GM23248 (cell line): ENCODE measurements at places on chromosomes 4 and X.

DNA sequence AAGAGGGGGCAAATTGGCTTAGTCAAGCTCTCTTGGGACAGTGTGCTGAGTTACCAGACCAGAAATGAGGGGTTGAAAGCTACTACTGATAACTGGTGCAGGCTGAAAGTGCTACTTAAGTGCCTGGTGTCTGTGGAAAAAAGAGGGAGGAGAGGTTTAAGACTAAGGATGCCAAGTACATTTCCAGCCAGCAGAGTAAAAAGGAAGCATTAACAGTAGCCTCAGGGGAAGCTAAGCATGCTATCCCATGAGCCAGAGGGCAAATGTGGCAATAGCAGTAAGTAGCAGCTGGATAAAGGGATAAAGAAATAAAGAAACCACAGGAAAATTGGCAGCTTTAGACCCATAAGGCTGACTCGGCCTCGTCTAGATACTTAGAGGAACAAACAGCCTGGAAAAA lies 196.3 kb upstream of the MAB21L2 start:
- peaks cover 19% of the 10 kb centered on the region for H3K4me1 ChIP-seq
- DNase-seq, result peak; percentile 95

- H3K4me1 ChIP-seq, result no peaks in the 10 kb centered on the region
- H3K4me3 ChIP-seq, result no peak overlapping the region
- peak; percentile 23 for DNase-seq
- no peaks in the 10 kb centered on the region for H3K27me3 ChIP-seq
Measured at GRCh38 chr4:54392479-54392878, 163.4 kb downstream of the PDGFRA start.

DNA sequence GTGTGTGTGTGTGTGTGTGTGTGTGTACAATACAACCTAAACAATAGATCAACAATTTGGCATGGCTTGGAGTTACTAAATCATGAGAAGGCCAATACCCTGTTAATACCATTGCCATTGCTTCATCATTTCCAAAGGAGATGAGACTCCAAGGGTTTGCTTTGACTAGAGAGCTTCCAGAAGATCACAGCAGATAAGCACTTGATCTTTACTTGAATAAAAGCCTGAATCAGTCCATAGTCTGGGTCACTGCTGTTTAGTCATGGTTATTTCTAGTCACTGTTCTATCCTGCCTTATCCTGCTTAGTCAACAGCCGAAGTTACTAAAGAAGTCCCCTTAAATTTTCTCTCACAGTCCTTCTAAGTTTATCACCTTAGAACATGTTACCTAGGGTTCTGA lies 58.2 kb downstream of the RAB40AL start:
- peak; percentile 78 for DNase-seq
- peaks cover 12% of the 10 kb centered on the region for H3K4me1 ChIP-seq
- no peak overlapping the region for H3K4me3 ChIP-seq

- H3K36me3 ChIP-seq, result no peaks in the 10 kb centered on the region
- no peak overlapping the region for H3K4me3 ChIP-seq
- no peaks in the 10 kb centered on the region for H3K27me3 ChIP-seq
- no peak overlapping the region for H3K27ac ChIP-seq
Measured at GRCh38 chrX:119028733-119029330, 44.0 kb upstream of the CT47C1 start.

- peak overlapping the region; percentile 48 for H3K27ac ChIP-seq
- H3K4me1 ChIP-seq, result peaks cover 44% of the 10 kb centered on the region
- peak; percentile 53 for DNase-seq
- no peaks in the 10 kb centered on the region for H3K36me3 ChIP-seq
- no peaks in the 10 kb centered on the region for H3K27me3 ChIP-seq
Measured at GRCh38 chrX:10615931-10616774, 4.2 kb downstream of the MID1 start.

DNA sequence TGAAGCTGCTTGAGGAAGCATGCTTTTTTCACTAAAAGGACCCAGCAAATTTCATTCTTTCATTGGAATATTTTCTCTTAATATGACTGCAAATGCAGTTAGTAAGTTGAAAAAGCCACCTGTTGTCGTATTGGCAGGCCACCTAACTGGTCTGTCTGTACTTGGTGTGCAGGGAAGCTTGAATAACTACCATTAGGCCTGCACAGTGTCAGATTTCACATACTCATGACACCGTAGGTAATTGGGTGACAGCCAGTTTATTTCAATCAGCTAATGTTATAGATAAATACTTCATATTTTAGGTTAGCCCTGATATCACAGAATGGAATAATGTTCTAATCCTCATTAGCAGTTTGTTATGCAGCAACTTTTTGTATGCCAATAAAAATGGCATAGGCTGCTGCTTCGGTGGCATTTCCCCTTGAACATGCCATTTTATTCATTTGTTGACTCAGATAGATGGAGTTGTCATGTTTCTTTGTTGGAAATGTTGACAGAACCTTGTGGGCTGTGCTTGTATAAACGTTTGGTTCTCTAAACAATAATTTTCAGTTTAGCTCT lies 173.7 kb downstream of the RPA4 start:
- H3K4me3 ChIP-seq, result no peak overlapping the region
- no peaks in the 10 kb centered on the region for H3K36me3 ChIP-seq
- no peak overlapping the region for H3K27ac ChIP-seq

GRCh38 chr4:8046925-8047541 lies 107.4 kb upstream of the AFAP1 start:
- H3K4me3 ChIP-seq, result no peak overlapping the region
- no peak overlapping the region for H3K27ac ChIP-seq
- H3K27me3 ChIP-seq, result peaks cover 38% of the 10 kb centered on the region
- no peaks in the 10 kb centered on the region for H3K4me1 ChIP-seq

- H3K27ac ChIP-seq, result peak overlapping the region; percentile 80
- no peaks in the 10 kb centered on the region; the same call in 1 of the 2 replicates for H3K36me3 ChIP-seq
- H3K4me3 ChIP-seq, result peak overlapping the region; percentile 42
- H3K4me1 ChIP-seq, result peaks cover 19% of the 10 kb centered on the region
Measured at GRCh38 chr4:726838-727237, 21.2 kb downstream of the PCGF3 start.

DNA sequence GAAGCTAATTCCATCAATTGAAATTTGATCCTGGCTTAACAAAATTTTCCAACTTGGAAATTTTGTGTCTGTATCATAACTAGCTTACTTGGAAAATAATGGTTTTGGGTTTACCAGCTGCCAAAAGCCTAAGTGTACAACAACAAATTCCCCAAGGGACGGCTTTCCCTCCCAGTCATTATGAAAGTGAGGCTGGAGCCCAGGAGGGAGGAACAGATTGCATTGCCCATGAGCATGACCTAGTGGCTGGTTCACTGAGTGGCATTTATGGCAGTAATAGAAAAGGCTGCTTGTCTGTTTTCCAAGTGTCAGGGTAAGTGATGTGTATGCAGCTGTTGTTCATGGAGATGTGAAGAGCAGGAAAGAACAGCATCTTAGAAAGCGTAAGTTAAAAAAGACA lies 70.8 kb upstream of the HHIP start:
- H3K4me1 ChIP-seq, result peaks cover 18% of the 10 kb centered on the region
- DNase-seq, result peak; percentile 30
- no peak overlapping the region for H3K27ac ChIP-seq

DNA sequence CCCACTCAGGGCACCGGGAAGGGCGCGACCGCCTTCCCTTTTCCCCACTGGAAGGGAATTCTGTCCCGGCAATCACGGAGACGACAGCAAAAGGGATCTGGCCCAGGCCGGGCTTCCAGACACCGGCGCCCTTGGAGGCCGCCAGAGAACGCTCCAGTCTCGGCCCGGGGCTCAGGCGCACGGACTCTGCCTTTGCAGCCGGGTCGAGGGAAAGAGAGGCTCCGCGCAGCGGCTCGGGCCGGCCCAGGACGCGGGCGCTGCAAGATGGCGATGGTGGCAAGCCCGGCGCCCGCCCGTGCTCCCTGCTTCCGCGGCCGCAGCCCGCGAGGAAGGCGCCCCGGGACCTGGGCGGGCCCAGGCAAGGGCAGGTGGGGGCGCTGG lies 1.1 kb downstream of the CTBP1 start:
- H3K4me3 ChIP-seq, result peak overlapping the region; percentile 90
- H3K36me3 ChIP-seq, result no peaks in the 10 kb centered on the region
- H3K27ac ChIP-seq, result peak overlapping the region; percentile 80
- no peak for DNase-seq
- H3K27me3 ChIP-seq, result no peaks in the 10 kb centered on the region
- H3K4me1 ChIP-seq, result peaks cover 13% of the 10 kb centered on the region; the same call in 1 of the 2 replicates

DNA sequence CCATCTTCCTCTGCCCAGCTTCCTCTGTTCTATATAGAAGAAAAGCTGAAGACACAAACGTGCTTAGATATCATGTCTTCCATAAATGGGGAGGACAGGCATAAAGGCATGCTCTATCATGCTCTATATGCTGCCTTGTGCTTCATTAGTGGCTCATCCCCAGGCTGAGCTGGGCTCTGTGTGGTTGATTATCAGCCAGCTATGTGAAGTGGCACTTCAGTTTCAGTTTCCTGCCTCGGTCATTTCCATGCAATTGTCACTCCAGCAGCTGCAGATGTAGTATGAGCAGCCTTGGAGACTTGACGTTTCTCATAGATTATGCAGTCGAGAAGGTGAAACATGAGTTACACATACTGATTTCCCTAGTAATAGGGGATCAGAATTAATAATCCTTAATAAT lies 106.2 kb downstream of the SYTL5 start:
- no peak overlapping the region for H3K4me3 ChIP-seq
- H3K27ac ChIP-seq, result no peak overlapping the region
- DNase-seq, result no peak
- H3K4me1 ChIP-seq, result no peaks in the 10 kb centered on the region

DNA sequence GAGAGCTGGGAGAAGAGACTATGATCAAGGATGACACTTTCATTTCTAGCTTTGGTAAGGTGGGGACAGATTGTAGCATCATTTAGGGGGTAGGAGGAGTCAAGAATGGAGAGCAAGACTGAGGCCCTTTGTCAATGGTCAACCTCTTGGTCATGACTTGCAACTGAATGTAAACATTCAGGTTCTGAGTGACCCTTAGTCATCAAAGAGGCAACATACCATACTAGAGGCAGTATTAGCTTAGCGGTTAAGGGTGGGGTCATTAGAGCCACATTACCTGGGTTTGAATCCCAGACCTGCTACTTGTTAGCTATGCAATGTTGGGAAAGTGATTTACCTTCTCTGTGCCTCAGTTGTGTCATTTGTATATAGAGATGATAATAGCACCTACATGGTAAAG lies 76.5 kb downstream of the MED28 start:
- no peak overlapping the region for H3K27ac ChIP-seq
- H3K4me1 ChIP-seq, result no peaks in the 10 kb centered on the region
- H3K36me3 ChIP-seq, result no peaks in the 10 kb centered on the region
- no peaks in the 10 kb centered on the region for H3K27me3 ChIP-seq

- H3K4me3 ChIP-seq, result no peak overlapping the region
- no peak overlapping the region for H3K27ac ChIP-seq
- no peaks in the 10 kb centered on the region for H3K36me3 ChIP-seq
- no peaks in the 10 kb centered on the region for H3K27me3 ChIP-seq
Measured at GRCh38 chr4:205097-205756, 80.9 kb downstream of the ZNF718 start.

DNA sequence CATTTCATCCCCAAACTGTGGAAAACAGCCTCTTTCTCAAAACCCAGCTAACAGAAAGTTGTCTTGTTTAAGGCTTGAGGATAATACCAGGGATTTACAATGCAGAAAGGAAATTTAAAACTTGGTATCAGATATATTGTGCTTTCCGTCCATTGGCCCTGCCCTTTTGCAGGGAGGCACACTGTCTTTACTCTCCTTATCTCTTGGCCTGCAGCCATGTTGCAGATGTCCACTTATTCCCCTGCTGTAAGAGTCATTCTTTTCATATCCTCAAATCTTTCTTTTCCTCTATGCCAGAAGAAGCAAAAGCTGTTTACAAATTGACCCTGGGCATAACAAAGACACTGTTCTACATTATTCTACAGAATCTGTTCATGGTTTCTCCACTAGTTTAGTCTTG lies 75.6 kb upstream of the DYNLT3 start:
- no peak overlapping the region for H3K27ac ChIP-seq
- H3K4me3 ChIP-seq, result no peak overlapping the region
- H3K4me1 ChIP-seq, result peaks cover 15% of the 10 kb centered on the region
- no peak for DNase-seq
- no peaks in the 10 kb centered on the region for H3K36me3 ChIP-seq
- no peaks in the 10 kb centered on the region for H3K27me3 ChIP-seq

GRCh38 chr4:26261405-26261804 lies 59.4 kb upstream of the RBPJ start:
- no peaks in the 10 kb centered on the region for H3K36me3 ChIP-seq
- H3K4me1 ChIP-seq, result no peaks in the 10 kb centered on the region
- no peak overlapping the region for H3K27ac ChIP-seq

DNA sequence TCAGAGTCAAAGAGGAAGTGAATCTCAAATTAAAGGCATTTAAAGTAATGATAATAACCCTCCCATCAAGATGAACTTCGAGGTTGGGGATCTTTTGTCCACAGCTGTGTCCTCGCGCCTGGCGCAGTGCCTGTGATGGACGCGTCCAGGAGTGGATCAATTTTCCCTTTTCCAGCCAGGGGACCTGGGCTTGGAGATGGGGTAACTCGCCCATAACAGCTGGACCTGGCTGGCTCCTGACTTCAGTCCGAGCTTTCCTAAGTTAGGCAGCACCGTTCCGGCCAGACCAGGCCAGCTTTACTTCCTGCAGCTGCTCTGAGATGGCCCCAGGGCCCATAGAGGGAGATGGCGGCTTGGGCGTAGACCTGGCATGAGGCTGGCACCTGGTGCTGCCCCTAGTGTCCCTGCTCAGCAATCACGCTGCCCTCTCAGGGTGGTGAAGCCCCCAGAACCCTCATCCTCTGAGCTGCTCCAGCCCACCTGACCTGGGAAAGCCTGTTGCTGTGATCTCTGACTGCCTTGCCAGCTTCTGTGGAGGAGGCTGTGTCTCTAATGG lies 23.9 kb downstream of the ADRA2C start:
- no peaks in the 10 kb centered on the region for H3K36me3 ChIP-seq
- no peaks in the 10 kb centered on the region for H3K4me1 ChIP-seq
- DNase-seq, result no peak
- H3K27me3 ChIP-seq, result peaks cover 5% of the 10 kb centered on the region
- no peak overlapping the region for H3K27ac ChIP-seq
- no peak overlapping the region for H3K4me3 ChIP-seq

DNA sequence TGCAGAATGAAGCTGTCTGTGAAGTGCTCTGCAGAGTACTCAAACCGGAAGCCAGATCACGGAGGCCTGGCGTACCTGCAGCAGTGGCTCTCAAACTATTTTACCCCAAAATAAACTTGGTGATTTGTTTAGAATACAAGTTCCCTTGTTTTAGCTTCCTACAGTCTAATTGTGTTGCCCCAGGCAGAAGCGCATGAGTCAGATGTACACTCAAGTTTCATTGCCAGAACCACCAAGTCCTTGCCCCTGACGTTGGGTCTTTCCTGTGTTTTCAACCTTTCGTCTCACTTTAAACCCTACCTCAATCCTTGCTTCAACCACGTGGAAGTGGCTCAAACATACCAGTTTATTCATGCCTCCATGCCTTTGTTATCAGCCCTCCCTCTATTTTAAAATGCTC lies 66.2 kb upstream of the SLC7A11 start:
- peaks cover 31% of the 10 kb centered on the region for H3K4me1 ChIP-seq
- H3K36me3 ChIP-seq, result no peaks in the 10 kb centered on the region

GRCh38 chr4:186619088-186619487 lies 63.7 kb upstream of the MTNR1A start:
- no peak overlapping the region for H3K4me3 ChIP-seq
- H3K27ac ChIP-seq, result no peak overlapping the region
- peaks cover 45% of the 10 kb centered on the region for H3K4me1 ChIP-seq
